Smooth muscle cell of trachea (primary cell): ENCODE measurements at places on chromosomes 3 and 15. TPM values are rescaled to one million over a fixed set of nuclear protein-coding genes. Genes with fewer than 3 reads are reported as not detected.

The FSD2 gene
- not detected in 2 replicates for total RNA-seq

The ARNT2 gene
- 4.7 and 13.6 TPM in 2 replicates for total RNA-seq

The NR1I2 gene
- not detected in 2 replicates for total RNA-seq

The GOLGA8O gene
- total RNA-seq = 0.50 TPM in 1 of 2 replicates, not detected in the other

The SLC25A38 gene
- 15.6 and 24.3 TPM in 2 replicates for total RNA-seq

The CX3CR1 gene
- not detected in 2 replicates for total RNA-seq

The ZNF592 gene
- total RNA-seq = 4.7 and 6.5 TPM in 2 replicates

The MUC20 gene
- total RNA-seq = under 0.01 and 0.50 TPM in 2 replicates

The PTPRG gene
- 54.1 and 58.2 TPM in 2 replicates for total RNA-seq

The COL6A5 gene
- not detected in 2 replicates for total RNA-seq

The TJP1 gene
- total RNA-seq = 43.8 and 61.7 TPM in 2 replicates

The CMSS1 gene
- 6.3 and 17.3 TPM in 2 replicates for total RNA-seq

The GOLGA8R gene
- 3.6 and 3.9 TPM in 2 replicates for total RNA-seq

The SNX33 gene
- 21.4 and 37.2 TPM in 2 replicates for total RNA-seq

The TPRG1 gene
- total RNA-seq = 0.15 and 0.17 TPM in 2 replicates

The NGLY1 gene
- 27.5 and 28.6 TPM in 2 replicates for total RNA-seq

The MOBP gene
- total RNA-seq = under 0.01 TPM in 1 of 2 replicates, not detected in the other

The PLA2G4E gene
- under 0.01 TPM in 1 of 2 replicates, not detected in the other for total RNA-seq

The EPHA6 gene
- total RNA-seq = not detected in 2 replicates

The DHX36 gene
- total RNA-seq = 43.3 and 65.5 TPM in 2 replicates

The NME9 gene
- total RNA-seq = 0.29 TPM in 1 of 2 replicates, not detected in the other

The EFL1 gene
- 21.5 and 35.1 TPM in 2 replicates for total RNA-seq

The NMB gene
- total RNA-seq = 3.6 and 6.8 TPM in 2 replicates

The ARGFX gene
- not detected in 2 replicates for total RNA-seq

The CHRM5 gene
- total RNA-seq = under 0.01 and 0.15 TPM in 2 replicates

The PSTPIP1 gene
- 0.17 and 0.73 TPM in 2 replicates for total RNA-seq

The PLIN1 gene
- total RNA-seq = under 0.01 and 0.50 TPM in 2 replicates

The CLDN11 gene
- total RNA-seq = 211 and 779 TPM in 2 replicates

The SLC12A1 gene
- total RNA-seq = not detected in 2 replicates

The GOLGA6B gene
- total RNA-seq = not detected in 2 replicates

The GREM1 gene
- 141 and 1,212 TPM in 2 replicates for total RNA-seq

The RLBP1 gene
- not detected in 2 replicates for total RNA-seq

The CPNE9 gene
- total RNA-seq = not detected in 2 replicates

The ALPK3 gene
- 0.33 and 0.87 TPM in 2 replicates for total RNA-seq

The PPP1R14D gene
- total RNA-seq = not detected in 2 replicates

The WNT5A gene
- total RNA-seq = 3.6 and 5.3 TPM in 2 replicates

The CDC25A gene
- 1.3 and 2.6 TPM in 2 replicates for total RNA-seq

The USP4 gene
- 24.3 and 35.6 TPM in 2 replicates for total RNA-seq

The STRIT1 gene
- total RNA-seq = not detected in 2 replicates

The SLITRK3 gene
- not detected in 2 replicates for total RNA-seq
